ENCODE measurements at places on chromosomes 3 and 15.

DNA sequence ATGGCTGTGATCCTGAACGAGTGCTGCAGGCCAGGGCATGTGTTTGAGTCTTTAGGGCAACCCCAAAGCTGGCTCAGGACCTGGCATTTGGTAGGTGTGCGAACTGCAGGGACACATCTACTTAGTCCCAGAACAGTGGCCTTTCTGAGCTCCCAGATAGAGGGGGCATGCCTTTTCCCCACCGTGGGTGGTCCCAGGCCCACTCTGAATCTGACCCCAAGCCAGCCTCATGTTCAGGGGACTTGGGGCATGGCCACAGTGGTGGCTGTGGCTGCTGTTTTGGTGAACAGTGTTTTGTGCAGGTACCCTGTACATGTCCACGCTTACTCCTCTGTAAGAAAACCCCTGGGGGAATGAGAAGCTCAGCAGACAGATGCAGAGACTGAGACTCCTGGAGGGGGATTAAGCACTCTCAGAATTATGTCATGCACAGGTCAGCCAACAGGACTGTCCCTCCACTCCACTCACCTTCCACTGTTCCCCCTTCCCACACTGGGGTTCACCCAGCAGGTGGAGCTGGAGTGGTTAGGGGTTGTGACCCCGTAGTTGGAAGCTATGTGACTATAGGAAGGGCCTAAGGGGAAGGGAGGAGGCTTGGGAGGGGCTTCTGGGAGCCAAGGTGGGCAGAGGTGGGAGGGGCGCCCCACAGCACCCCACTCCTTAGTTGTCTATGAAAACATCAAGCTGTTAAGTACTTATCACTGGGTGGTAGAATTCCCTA is 16.4 kb downstream of the ESYT3 start:
- no peak for DNase-seq

DNA sequence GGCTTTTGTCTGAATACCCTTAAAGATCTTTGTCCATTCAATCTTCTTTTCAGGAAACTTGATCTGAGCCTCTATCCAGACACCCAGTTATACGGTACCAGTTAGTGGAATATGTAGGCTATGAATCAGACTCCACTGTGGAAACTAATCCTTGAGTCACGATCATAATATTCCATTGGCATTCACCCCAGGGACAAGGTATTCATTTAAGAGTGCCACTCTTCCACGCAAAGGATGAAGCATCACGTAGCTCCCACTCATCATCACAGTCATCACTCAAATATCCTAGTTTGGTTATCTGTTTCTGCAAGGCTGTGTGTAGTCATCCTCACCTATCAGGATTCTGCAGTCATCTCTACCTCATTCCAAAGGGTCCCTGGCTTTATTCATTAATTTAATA is 85.6 kb downstream of the NEDD4 start:
- no peak for DNase-seq

DNA sequence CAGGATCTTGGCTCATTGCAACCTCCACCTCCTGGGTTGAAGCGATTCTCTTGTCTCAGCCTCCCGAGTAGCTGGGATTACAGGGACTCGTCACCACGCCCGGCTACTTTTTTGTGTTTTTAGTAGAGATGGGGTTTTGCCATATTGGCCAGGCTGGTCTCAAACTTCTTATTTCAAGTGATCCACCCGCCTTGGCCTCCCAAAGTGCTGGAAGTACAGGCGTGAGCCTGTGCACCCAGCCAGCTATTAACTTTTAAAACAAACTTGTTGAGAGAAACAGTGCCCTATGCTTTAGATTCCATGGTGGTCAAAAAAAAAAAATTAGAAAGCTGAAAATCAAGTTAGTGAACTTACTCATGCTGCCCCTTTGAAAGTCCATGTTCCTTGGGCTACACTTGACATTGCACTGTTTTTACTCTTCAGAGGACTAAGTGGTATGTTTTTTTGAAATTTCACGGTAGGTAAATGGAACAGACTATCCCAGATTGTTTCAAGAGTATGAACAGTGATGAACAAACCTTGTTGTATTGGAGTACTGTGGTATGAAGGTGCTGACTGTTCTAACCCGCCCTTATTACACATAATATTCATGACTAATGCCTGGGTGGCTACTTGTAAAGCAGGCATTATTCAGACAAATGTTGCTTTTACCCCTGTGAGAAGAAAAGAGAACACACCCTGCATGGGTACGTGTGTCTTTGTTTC is 206.9 kb downstream of the KLHL25 start:
- DNase-seq: no peak

GRCh38 chr3:186821429-186822387 is 15.4 kb upstream of the RFC4 start:
- peak; percentile 54 for DNase-seq

DNA sequence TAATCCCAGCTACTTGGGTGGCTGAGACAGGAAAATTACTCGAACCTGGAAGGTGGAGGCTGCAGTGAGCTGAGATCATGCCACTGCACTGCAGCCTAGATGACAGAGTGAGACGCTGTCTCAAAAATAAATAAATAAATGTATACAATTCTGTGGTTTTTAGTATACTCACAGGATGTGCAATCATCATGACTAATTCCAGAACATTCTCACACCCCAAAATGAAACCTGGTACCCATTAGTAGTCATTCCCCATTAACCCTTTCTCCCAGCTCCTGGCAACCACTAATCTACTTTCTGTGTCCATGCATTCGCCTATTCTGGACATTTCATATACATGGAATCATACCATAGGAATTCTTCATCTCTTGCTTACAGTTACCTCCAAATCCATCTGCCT is 44.5 kb downstream of the LRRFIP2 start:
- no peak for DNase-seq

DNA sequence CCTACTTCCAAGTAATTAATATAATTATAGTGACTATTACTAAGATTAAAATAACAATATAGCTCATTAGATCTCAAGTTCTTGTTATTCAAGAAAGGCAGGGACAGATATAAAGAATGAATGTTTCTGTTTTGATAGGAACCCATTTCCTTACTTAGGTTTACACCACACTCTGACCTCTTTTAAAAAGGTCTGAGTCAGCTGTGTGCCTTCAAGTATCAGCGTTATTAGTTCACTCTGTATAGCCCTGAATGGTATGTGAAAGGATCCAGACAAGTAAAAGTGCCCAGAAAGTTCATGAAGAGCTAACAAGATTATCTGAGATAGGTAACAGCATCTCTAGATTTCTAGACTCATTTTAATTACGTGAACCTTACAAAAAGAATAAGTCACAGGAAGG is 28.9 kb downstream of the PDCD10 start:
- no peak for DNase-seq

DNA sequence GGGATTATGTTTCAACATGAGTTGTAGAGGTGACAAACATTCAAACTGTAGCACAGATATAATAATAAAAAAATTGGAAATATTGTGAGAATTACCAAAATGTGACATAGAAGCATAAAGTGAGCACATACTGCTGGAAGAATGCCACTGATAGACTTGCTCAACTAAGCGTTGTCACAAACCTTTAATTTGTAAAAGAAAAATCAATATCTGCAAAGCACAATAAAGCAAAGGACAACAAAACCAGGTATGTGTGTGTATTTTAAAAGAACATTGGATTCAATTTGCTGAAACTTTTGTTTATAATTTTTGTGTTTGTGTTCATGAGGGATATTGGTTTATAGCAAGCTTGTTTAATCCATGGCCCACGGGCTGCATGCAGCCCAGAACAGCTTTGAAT is 40.8 kb upstream of the EIF5A2 start:
- DNase-seq: no peak

GRCh38 chr3:59688636-59689035 is 638.8 kb upstream of the CFAP20DC start:
- DNase-seq: no peak

DNA sequence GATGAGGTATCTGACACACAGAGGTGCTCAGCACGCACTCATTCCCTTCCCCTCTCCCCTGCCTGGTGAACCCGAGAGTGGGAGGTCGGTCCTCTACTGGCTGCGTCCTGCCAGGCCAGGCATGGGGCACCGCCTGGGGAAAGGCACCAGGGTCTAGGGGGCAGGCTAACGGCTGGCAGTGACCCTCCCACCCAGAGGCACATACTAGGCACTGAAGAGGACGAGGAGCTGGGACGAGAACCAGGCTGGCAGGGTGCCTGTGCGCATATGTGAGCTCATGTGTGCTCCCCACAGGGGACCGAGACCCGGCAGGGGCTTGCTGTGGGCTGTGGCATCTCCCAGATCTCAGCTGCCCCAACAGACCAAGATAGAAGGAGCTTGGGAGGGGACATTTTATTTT is 86.7 kb downstream of the IQSEC1 start:
- no peak for DNase-seq

DNA sequence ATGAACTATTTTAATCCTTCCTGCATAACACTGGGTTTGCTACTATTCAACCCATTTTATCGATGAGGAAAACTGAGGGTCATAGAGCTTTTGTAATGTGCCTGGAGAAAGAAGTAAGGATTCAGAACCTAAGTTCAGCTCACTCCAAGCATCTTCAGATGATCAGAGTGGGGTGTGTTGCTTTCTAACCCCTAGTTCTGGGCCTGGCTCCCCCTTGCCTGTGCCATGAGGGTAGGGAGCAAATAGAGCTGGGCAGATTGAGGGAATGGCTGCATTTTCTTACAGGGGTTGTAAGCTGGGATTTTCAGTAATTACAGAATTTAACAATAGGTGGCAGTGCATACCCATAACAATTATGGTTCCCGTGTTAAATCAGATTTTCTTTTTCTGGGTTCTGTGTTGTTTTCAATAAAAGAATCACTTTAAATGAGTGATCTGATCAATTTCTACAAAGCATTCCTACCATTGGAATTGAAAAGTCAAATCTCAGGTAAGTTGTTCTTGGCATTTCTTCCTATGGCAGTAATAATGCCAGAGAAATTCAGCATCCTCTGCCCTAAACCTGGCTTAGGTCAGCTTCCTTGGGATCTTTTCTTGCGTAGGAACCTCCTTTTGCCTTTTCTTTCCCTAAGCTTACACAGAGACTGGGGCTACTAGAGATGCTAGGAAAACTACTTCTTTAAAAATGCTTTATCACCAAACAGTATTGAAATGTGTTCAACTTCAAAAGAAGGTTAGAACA is 103.8 kb upstream of the IL12A start:
- DNase-seq: no peak

GRCh38 chr3:187694801-187695200 is 7.6 kb downstream of the RTP2 start:
- no peak for DNase-seq

DNA sequence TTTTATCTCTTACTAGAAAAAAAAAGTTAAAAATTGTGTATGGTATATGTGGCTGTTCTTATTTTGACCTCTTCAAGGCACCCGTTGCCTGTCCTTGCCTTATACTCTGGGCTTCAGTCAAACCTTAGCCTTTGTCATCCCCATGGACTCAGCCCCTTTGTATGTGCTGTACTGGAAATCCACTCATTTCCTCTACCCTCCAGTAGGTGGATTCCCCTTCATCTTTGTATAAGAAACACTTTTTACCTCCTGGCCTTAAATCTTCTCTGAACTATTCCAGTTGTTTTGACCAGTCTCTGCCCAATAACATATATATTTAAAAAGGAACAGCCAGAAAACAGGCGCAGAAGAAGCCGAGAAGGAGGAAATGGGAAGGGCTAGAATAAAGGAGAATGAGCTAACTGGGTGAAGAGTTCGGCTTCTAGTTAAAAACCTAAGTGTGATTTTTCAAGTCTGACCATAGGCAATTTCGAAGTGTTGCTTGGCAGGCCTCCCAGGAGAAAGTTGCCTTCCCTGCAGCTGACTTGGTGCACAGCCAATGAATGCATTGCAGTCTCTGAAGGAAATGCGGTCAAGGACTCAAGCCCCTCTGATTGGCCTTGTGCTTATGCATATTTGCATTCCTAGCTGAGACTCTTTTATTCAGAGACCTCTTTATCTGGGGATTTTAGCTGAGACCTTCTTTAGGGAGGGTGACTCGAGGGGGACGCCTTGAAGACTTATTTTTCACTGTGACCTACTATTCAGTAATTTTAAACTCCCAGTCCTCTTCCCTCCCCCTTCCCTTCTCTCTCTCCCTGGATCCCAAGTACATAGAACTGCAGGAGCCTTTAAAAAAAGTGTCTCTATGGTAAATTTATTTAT is 277.4 kb downstream of the ROBO1 start:
- peak; percentile 29 for DNase-seq

- DNase-seq: no peak
Measured at GRCh38 chr15:44265757-44266156, 22.8 kb upstream of the GOLM2 start.

DNA sequence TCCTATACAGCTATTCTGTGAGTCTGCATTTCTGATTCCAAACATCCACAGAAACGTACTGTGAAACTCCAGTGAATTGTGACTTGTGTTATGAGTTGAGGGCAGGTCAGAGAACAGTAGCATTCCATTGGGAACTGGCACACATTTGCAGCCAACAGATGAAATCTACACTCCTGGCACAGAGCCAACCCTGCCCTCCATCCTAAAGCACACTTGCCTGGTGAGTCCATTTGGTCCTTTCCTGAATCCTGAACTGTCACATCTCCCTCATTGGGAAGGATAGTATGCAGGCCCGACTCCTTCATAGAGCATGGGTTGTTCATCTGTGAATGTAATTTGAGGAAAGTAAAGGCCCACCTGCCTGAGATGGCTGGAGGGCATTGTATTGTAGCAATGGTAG is 314.3 kb upstream of the RASGRP1 start:
- no peak for DNase-seq

DNA sequence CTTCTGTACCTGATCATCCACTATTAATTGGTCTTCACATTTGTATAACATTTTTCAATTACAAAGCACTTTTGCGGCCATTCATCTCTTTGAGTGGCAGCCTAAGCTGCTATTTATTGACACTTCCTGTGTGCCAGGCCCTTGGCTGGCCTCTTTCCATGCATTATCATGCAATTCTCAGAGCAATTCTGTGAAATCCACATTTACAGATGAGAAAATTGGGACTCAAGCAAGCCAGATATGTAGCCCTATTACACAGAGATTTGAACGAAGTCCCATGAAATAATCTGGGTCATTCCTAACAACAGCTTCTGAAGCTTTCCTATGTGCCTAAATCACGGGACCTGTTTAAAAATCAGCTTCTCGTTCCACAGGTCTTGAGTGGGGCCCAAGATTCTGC is 17.4 kb downstream of the SLC6A1 start:
- DNase-seq: no peak

GRCh38 chr3:17459470-17459993 is 282.9 kb downstream of the TBC1D5 start:
- no peak for DNase-seq

- DNase-seq: peak; percentile 90
Measured at GRCh38 chr15:63122002-63122875, 578 bp downstream of the LACTB start.

GRCh38 chr3:131236421-131236820 is 145.2 kb upstream of the NUDT16 start:
- DNase-seq: no peak

DNA sequence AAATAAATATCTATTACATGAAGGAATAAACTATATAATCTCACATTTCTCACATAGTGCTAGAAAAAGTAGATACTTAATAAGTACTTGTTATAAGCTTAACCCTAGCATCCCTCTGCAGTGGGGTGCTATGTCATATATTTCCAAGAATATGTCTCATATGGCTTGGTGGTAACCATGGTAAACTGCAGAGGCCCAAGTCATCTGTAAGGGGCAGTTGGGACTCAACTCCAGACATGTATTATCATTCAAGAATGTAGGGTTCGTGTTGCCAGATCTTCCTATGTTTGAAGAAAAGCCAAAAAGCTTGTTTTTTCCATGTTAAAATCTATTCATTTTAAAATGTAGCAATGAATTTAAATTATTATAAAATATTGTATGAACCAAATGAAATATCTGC is 46.2 kb downstream of the ZNF385D start:
- DNase-seq: no peak
